Hepatic stellate cell (primary cell): ENCODE measurements at places on chromosomes 4 and X.

GRCh38 chrX:41963348-41963747 lies 40.0 kb upstream of the CASK start:
- no peak for DNase-seq

DNA sequence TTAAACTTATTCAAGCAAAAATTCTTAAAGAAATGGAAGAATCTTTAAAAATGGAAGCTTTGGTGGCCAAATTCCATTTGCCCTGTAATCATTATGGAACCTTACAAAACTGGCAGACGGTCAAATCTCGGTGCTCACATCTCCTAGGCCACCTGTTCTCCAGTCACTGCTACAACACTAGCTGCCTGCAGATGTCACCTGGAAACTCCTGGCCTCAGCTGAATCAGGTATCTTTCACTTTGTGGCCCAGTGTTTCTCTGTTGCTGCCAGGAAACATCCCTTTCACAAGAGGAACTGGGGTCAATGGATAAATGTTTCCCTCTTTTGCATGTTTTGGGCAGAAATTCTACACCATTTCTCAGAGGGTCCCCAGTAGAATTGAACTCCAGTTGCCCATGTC lies 4.2 kb upstream of the CXCL3 start:
- no peak for DNase-seq

GRCh38 chrX:110146521-110146920 lies 143.6 kb downstream of the TMEM164 start:
- DNase-seq = peak; percentile 36

DNA sequence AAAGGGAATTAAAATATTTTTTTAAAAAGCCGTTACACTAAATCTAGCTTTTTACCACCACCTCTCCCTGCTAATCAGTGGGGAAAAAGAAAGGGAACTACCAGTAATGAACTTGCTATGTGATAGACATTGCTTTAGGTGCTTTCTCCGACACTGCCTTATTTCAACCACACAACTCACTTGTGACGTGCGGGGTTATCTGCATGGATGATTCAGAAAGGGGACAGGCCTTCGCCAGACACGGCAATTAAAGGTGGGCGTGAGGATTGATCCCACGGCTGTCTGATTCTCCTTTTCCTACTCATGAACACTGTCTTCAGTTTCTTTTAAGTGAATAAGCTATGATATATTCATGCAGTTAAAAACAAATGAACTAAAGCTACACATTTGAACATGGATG lies 882 bp upstream of the CXCR3 start:
- DNase-seq = no peak

GRCh38 chr4:25536564-25537320 lies 118.9 kb upstream of the SLC34A2 start:
- DNase-seq = no peak

- DNase-seq = peak; percentile 1
Observed at GRCh38 chrX:123590842-123591486, 141.9 kb downstream of the THOC2 start.

- DNase-seq = no peak
Observed at GRCh38 chr4:146273204-146273901, 59.0 kb downstream of the REELD1 start.

DNA sequence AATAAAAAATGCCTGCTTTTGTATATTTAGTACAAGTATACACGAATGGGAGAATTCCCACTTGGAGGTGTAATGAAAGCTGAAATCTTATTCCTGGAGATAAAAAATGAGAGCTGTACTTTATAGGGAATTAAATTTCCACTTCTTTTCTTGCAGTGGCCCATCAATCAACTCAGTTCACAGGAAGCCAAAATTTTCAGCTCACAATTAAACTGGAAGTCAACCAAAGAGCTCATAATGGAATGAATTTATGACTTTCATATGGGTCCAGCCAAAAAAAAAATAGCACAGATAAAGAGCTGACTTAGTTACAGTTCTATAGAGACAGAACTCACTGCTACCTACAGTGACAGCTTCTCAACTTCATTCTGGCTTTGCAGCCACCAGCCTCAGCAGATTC lies 115.2 kb upstream of the TBC1D9 start:
- no peak for DNase-seq

DNA sequence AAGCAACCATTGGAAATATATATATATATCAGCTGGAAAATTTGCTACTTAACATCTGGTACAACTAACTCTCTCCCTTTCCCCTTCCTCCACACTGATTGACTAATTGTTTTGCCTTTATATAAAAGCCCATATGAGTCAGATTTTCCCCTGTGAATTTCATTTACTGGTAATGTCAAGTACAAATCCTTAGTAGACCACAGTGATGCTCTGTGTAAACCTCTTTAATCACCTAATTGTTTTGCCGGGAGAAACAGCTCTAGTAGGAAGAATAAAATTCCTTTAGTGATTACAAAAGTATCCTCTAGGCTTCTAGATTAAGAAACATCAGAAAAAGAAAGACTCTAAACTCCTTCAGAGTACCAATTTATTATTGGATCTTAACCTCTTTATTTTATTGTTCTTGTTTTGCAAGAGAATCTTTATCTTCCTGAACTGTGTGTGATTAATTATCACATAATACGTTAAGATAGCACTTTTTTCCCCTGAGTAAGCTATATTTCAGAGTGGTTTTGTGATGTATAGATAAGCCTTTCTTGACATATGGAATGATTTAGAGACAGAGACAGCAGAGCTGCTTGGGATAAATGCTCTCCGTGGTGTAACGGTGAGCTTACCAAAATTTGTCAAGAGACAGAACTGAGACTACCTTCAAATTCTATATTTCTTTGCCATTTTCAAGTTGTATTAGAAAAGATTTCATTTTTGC lies 1606.4 kb upstream of the TENM3 start:
- no peak for DNase-seq

GRCh38 chr4:163344147-163345125 lies 744 bp downstream of the NPY5R start:
- peak; percentile 5 for DNase-seq

DNA sequence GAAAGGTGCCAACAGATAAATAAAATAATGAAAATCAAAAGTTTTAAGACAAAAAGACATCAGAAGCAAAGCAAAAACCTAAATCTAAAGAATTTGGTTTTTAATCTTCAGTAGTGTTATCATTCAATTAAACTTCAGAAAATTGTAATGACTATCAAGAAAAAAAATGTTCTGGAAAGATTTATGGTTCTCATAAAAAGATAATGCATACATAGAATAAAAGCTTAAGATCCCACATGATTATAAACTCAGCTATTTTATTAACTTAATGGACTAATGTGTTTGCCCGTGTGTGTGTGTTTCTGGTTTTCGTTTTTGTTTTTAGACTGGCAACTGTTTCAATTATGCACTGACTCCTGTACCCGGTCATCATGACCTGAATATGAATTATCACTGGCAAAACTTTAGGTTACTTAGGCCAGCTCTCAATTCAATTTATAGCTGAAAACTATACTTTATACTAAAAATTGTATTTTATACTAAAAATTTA lies 217.5 kb upstream of the DKK2 start:
- DNase-seq = no peak

DNA sequence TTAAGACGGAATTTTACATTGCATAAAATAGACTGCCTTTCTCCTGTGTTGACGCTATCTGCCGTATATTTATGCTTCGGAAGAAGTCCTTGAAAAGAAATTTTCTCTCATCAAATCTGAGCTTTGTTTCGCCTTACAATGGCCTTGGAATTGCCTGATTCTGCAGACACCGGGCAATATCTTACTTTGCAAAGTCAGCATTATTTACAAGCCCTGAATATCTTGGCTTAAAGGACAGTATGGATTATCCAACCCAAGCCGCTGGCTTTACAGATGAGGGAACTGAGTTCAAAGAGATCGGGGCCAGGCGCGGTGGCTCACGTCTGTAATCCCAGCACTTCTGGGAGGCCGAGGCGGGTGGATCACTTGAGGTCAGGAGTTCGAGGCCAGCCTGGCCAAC lies 1.1 kb upstream of the MANBA start:
- no peak for DNase-seq

- no peak for DNase-seq
Observed at GRCh38 chrX:131262738-131263679, 26.1 kb downstream of the IGSF1 start.

DNA sequence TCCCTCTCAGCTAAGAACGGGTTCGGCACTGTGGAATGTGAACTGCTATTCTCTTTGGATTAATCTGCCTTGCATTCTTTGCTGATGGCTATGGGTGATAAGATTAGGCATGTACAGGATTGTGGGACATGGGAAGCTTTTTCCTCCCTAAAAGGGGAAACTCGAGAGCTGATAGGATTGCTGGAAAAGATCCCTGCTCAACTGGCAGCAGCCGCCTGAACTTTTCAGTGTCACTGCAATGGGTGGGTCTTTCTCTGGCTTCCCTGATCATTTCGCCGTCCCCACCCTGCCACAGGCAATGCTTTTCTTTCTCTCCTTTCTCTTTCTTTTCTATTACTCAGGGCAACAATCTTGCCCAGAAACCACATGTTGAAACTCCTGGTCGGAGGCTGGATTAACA lies 20.5 kb downstream of the PAGE2 start:
- no peak for DNase-seq

DNA sequence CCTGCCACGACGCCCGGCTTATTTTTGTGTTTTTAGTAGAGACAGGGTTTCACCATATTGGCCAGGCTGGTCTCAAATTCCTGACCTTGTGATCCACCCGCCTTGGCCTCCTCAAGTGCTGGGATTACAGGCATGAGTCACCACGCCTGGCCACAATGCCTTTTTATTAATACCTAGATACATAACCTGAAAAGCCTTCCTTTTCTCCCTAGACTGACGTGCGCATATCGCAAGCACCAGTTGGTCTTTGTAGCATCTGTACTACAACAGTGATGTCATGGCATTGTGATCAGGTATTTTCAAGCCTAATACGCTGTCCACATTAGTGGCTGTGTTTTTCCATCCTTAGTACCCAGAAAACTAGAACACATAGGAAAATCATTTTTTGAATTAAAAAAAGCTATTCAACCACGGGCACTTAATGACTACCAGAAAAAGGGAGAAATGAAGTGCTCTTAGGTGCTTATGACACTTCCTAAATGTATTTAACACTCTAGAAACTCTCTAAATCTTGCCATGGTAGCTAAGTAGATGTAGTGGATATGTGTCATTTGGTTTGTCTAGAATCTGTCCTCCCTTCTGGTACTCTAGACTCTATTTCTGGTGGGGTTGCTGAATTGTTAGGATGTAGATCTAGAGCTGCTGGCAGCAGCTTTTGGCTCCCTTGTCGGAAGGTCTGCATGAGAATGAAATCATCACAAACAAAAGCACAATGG lies 707.8 kb downstream of the STIM2 start:
- no peak for DNase-seq

- no peak for DNase-seq
Observed at GRCh38 chr4:76386566-76387305, 34.2 kb downstream of the CCDC158 start.

DNA sequence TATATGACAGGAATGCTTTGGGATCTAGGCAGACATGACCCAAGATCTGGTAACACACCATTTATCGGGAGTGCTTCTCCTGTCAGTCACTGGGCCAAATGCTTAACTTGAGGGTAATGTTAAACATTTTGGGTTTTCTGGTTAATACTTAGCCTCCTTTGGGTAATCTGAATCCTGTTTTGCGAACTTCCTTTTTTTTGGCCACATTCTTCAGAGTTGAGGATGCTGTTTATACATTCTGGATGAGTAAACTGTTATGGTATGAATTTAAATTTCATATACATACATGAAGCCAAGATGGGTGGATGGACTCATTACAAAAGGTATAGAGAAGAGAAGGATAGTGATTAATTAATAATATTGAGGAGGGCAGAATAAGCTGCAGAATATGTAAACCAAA lies 36.1 kb downstream of the MID1IP1 start:
- DNase-seq = no peak

- no peak for DNase-seq
Observed at GRCh38 chrX:79556800-79557199, 189.7 kb upstream of the ITM2A start.

GRCh38 chr4:184548316-184548647 lies 73.9 kb upstream of the IRF2 start:
- no peak for DNase-seq

DNA sequence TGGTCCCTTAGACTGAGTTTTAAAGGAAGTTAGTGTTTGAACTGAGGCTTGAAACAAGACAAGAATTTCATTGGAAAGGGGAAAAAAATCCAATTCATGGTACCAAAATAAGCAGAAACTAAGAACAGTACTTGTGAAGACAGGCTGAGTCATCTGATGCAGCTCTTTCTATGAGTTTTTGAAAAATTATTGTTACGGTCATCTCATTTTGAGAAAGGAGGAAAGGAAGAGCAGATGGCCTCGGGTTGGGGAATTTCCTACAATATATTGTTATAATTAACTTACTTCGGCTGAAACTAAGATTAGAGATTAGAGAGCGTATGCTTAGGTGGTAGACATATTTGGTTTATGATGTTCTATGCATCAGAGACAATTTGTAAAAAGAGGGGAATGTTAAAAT lies 2164.8 kb upstream of the AGA start:
- DNase-seq = no peak

DNA sequence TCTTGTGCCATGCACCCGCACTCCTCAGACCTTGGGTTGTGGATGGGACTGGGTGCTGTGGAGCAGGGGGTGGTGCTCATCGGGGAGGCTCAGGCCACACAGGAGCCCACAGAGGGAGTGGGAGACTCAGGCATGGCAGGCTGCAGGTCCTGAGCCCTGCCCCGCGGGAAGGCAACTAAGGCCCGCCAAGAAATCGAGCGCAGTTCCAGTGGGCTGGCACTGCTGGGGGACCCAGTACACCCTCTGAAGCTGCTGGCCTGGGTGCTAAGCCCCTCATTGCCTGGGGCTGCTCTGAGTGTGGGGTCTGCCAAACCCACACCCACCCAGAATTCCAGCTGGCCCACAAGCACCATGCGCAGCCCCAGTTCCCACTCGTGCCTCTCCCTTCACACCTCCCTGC lies 450.5 kb upstream of the FGF16 start:
- DNase-seq = no peak

DNA sequence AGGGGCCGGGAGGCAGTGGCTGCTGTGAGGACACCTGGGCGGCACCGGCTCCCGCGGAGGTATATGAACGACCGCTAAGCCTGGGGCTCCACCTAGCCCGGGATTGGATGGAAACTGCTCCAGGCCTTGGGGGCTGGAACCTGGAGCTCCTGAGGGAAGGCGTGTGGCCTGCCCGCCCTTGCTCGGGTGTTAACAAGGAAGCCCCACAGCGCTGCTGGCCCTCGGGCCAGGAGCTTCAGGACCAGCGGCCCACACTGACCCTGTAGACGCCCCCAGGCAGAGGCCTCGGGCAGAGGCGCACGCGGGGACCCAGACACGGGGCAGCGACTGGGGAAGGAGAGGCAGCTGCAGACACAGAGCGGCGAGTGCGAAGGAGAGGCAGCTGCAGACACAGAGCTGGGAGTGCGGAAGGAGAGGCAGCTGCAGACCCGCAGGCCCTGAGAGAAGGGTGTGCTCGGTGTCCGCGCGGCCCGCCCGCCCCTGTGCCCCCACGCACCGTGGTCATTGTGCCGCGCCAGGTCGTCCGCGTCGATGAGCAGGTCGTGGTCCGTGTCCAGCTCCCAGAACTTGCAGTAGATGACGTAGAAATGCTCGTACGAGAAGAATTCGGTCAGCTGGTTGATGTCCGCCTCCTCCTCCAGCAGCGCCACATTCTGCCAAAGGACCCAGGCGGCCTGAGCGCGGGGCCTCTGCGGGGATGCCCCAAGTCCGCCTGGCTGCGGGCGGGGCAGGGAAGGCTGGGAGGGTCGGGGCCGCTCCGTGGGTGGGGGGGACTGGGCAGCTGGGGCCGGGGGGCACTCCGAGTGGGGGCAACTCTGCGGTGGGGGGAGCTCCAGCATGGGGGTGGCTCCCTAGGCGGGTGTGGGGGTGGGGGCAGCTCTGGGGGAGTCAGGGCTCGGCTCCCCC lies 26.7 kb upstream of the GTPBP6 start:
- DNase-seq = no peak
